Amniotic stem cell (primary cell): ENCODE measurements at places on chromosomes 7 and 10.

DNA sequence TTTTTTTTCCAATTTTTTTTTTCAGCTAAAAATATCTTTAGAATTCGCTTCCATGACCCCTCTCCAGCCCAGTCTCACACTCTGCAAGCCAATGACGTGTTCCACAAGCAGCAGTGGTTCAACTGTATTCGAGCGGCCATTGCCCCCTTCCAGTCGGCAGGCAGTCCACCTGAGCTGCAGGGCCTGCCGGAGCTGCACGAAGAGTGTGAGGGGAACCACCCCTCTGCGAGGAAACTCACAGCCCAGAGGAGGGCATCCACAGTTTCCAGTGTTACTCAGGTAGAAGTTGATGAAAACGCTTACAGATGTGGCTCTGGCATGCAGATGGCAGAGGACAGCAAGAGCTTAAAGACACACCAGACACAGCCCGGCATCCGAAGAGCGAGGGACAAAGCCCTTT lies 42.8 kb downstream of the CALML5 start:
- DNase-seq: no peak

DNA sequence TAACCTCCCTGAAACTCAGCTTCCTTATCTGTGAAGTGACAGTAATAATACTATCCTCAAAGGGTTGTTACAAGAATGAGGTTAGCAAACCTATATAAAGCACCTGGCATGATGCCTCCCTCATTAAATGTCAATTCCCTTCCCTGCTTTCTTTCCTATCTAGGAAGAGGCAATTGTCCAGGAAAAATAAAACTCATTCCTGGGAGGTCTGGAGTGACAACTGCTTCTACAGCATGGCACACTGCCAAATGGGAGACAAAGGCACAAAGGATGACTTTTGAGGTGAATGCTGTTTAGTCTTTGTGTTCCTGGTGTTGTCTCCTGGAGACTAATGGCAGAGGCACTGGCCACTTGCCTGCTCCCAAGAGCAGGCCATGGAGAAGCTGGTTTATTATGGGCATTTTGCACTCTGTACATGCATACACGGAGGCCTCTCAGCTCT lies 32.2 kb upstream of the PDE1C start:
- no peak for DNase-seq

DNA sequence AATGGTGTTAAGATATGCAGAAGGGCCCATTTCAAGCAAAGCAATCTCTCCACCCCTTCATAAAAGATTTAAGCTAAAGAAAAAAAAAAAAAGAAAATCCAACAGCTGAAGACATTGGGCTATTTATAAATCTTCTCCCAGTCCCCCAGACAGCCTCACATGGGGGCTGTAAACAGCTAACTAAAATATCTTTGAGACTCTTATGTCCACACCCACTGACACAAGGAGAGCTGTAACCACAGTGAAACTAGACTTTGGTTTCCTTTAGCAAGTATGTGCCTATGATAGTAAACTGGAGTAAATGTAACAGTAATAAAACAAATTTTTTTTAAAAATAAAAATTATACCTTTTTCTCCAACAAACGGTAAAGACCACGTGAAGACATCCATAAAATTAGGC lies 28.6 kb downstream of the PPP3CB start:
- no peak for DNase-seq

- DNase-seq: no peak
These were observed 18.5 kb upstream of the FAM133B start for GRCh38 chr7:92608380-92609322.

GRCh38 chr7:85065888-85066485 lies 120.9 kb downstream of the SEMA3D start:
- no peak for DNase-seq

DNA sequence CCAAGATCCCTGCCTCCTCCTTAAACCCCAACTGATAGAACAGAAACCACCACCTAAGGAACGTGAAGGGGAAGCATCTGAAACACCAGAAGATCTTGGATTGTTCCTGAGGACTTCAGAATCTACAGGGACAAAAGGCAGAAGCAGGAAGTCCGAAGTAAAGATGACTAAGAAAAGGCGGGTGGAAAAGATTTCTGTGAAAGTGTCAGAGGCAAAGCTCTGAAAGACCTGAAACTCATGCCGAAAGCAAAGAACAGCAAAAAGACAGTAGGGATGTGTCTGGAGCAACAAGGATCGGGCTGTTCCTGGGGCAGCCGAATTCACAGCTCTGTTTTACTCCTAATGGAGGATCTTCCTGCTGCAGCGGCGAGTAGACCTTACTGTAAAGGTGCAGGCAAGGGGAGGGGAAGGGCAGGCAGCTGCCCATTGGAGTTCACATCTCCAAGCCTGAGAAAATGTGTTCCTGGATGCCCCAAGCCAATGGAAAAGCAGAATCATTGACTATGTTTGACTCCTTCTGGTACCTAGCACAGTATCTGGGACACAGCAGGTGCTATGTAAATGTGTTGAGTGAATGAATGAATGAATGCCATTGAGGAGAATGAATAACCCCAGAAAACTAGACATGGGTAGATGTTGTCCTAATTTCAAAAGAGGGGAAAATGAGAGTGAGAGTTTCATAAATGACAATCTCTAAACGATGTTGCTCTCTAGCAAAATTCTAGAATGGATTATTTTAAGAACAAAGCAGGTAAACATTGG lies 40.4 kb downstream of the PDIA4 start:
- DNase-seq: no peak

DNA sequence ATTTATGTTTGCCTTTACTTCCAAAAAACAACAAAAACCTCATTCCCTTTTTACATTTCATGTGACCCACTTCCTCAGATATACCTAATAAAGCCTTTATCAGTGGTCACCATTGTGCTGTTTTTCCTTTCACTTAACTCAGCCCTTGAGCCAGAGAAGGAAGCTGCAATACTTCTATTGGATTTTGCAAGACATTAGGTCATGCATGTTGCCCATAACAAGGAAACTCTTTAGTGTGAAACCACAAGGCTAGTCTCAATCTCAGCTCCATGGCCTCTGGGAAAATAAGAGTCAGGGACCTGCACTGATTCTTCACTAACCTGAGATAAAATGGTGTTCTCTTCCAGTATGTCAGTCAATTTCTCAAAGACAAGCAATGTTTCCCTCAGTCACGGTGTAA lies 27.8 kb downstream of the STEAP4 start:
- DNase-seq: no peak

DNA sequence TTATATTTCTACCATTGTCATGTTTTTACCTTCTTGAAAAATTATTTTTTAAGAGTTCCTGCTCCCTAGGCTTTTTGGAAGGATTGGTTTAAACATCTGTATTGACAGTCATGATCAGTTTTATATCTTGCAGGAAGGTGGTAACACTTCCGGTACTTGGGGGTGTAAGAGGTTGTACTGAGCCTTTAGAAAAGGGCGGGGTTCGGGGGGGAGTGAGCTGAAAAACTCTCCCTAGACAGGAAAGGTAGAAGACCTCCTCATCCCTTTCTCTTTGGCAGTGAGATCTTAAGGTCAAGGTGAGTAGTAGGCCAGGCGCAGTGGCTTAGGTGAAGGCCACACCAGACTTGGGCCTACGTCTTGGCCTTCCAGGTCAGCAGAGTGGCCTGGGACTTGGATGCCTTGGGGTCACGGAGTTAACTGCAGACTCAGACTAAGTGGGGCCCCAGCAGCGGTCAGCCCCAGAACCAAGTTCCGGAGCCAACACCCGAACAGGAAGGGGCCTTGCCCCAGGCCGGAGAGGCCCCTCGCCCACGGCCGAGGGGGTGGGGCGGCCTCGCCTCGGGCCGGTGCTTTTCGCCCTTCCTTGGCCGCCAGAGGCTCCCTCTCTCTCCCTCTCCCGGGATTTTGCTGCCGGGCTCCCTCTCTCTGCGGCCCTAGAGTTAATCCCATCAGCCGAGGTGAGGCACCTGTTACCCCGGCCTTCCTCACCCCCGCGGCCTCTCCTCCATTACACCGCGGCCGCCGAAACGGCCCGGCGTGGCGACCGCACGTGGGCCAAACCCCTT lies at the start of gene PPP1R9A:
PPP1R9A (plus strand) TSS at position 569 of the 785 bp plus-strand sequence. CDS start 2,520 bp downstream, outside the sequence.
- DNase-seq: no peak

- no peak for DNase-seq
These were observed 717.6 kb downstream of the SORCS1 start for GRCh38 chr10:106446920-106447319.

- no peak for DNase-seq
These were observed 6.4 kb downstream of the ZMIZ2 start for GRCh38 chr7:44754802-44755697.

DNA sequence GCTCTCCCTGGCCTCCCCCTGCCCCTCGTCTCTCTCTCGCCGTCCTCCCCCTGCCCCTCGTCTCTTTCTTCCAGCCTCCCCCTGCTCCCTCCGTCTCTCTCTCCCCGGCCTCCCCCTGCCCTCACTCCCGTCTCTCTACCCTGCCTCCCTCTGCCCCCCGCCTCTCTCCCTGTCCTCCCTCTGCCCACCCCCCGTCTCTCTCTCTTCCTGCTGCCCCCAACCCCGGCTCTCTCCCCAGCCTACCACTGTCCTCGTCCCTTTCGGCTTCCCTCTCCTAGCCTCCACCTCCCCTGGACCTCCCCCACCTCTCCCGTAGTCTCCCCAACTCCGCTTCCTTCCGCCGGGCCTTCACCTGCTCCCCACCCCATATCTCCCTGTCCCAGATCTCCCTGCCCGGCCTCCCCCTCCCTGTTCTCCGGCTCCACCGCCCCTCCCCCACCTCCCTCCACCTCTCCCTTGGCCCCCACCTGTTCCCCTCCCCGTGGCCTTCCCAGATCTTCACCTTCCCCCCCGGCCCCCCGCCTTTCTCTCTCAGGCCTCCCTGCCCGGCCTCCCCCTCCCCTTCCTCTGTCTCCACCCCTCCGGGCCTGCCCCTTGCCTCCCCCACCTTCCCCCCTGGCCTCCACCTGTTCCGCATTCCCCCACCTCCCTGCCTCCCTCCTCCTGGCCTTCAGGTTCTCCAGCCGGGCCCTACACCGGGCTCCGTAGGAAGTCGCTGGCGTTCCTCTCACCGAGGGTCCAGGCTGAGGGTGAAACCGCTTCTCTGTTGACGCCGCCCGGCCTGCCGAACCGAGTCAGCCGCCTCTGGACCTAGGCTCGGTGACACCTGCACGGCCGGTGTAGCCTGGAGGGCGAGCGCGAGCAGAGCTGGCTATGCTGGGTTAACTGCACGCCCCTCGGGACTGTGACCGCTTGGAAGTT lies 1.2 kb downstream of the GET4 start:
- no peak for DNase-seq

GRCh38 chr10:62080905-62081304 lies 179.4 kb downstream of the ARID5B start:
- no peak for DNase-seq

DNA sequence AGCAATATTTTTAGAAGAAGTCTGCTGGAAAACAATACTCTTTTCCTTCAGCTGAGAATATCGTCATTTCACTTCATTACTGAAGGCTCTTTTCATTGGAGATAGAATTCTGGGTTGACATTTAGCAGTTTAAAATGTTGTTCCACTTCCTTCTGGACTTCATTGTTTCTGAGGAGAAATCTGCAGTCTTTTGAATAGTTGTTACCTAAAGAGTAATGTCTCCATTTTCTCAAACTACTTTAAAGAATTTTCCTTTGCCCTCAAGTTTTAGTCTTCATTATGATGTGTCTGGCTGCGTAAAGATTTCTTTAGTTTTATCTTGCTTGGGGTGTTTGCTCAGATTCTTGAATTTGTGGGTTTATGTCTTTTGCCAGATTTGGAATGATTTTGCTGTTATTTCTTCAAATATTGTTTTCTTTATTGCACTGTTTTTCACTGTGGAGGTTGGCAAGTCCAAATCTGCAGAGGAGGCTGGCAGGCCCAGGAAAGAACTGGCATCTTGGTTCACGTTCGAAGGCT lies 136.3 kb downstream of the DNAJB6 start:
- DNase-seq: no peak

- peak; percentile 86 for DNase-seq
These were observed 30.5 kb upstream of the GNAT3 start for GRCh38 chr7:80542398-80542797.

- DNase-seq: no peak
These were observed 22.3 kb downstream of the ZNF775 start for GRCh38 chr7:150401424-150401790.

DNA sequence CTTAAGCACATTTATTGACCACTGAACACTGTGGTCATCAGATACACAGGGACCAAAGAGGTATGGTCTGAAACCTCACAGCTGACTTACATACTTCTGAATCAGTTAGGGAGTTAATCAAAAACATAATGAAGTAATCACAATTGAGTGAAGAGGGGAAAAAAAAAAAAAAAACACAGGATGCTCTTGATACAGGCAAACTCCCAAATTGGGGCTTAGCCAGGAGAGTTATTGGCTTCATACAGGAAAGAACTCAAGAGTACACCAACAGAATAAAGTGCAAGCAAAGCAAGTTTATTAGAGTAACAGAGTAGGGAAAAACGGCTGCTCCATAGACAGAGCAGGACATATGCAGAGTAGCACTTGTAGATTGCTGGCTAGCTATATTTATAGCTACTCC lies 917.0 kb downstream of the CNTNAP2 start:
- DNase-seq: no peak

DNA sequence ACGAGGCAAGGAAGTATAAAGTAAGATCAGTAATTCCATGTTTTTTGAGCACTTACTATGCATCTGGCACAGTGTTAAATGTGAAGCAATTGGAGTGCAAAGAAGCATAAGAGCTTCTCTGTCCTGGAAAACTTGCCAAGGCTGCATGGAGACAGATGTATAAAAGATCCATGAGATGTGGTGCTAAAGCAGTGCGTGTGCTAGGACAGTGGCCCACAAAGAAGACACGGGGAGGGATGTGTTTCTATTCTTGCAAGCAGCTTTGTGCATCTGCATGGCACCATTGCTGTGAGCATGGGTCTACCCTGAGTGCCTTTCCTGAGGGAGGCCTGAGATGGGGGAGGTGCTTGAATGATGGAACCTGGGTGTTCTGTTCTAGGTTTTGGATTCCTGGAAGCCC lies 5.1 kb upstream of the CDHR3 start:
- DNase-seq: no peak

DNA sequence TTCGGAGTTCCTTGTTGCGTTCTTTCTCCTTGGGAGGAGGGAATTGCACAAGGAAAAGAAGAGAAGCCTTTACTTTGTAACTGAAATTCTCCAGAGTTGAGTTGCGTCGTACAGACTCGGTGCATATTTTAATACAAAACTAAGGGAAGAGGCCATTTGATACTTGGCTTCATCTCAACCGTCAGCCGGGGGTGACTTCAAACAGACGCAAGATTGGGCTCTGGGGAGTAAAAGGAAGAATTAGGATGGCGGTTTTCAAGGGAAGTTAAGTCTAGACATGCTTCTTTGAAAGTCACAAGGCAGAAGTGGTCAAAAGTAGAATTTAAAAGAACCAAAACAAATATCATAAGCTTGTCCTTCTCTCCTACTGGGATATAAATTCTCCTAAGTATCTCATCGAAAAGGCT lies 1.6 kb downstream of the PRR15 start:
- no peak for DNase-seq

DNA sequence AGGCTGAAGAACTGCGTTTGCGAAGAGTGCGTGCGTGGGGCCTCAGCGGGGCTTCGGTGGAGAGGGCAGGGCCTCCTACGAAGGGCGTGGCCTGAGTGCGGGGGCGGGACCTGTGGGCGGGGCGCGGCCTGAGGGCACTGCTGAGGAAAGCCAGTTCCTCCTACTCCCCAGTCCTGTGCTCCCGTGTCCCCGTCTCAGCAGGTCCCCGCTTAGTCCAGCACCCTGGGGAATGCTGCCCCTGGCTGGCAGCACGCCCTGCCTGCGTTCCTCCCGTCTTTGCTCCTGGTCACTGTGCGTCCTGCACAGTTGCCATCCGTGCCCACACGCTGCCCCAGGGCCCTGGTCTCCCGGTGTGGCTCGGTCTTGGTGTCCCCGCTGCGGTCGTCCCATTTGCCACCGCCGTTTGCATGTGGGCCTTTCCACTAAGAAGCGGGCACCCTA lies 177.1 kb downstream of the ZNF248 start:
- DNase-seq: no peak

GRCh38 chr10:17144757-17145156 lies 15.1 kb upstream of the CUBN start:
- no peak for DNase-seq
